Panc1 (cell line): ENCODE measurements at places on chromosomes 12 and 14.

- no peak for DNase-seq
Measured at GRCh38 chr12:50006280-50006679, 19.0 kb downstream of the RACGAP1 start.

GRCh38 chr14:51867741-51868140 lies 7.3 kb downstream of the GNG2 start:
- no peak for DNase-seq

DNA sequence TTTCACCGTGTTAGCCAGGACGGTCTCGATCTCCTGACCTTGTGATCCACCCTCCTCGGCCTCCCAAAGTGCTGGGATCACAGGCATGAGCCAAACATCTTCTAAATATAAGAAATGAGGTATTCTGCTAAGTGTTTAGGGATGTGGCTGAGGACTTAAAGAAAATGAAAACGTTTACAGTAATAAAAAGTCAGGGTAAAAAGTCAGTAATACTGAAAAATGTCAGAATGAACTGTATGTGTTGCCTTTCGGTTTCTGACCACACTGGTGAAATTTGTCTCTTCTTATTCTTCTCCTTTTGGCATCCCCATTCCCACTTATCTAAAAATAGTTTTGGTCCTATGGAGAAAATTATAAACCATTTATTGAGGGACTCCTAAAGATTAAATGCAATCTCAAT lies 20.5 kb downstream of the TMEM116 start:
- DNase-seq = no peak

DNA sequence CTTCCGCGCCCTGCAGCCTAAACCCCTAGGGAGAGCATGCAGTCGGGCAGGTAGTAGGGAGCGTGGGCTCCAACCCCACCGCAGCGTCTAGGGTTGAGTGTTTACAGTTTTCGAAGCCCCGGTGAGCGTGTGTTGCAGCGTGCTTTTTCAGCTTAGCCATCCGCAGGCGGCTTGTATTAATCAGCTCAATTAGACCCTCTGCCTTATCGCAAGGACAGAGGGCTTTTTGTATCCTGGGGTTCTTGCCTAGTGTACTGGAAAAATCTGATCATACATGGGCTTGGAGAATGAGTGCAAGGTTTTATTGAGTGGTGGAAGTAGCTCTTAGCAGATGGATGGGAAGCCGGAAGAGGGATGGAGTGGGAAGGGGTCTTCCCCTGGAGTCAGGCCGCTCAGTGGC lies 44.4 kb upstream of the GNG2 start:
- no peak for DNase-seq

GRCh38 chr14:80465546-80466220 lies 254.4 kb upstream of the DIO2 start:
- DNase-seq = no peak

DNA sequence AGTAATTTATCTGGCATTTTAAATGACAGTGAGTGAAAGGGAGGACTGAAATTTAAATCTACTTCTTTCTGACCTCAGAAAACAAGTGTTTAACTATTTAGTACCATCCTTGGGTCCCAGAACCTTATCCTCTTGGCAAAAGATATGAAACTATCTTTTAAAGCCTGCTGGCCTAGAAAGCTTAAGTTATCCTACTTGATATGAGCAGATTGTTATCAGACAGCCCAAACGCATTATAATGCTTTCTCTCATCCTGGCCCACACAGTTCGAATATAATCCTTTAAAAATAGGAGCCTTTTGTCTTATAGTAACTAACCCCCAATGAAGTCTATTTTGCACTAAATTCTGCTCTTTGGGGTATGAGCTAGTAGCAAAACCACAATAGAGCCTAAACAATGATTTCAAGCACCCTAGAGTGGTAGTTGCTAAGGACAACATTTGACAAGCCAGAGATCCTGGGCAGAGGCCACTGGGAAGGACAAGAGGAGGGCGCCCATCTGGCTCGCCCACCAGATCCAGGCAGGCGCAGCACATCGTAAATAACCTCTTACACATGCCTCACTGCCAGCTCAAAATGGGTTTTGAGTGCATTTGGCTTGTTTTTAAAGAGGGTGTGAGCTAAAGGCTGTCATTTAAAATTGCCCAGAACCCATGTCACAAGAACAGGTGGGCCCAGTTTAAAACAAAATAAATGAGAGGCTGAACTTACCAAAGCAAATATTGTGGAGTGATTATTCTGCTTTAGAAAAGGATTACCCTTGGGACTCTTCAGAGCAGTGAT lies 37.7 kb upstream of the CRY1 start:
- DNase-seq = no peak

- no peak for DNase-seq
Measured at GRCh38 chr14:91774140-91775096, 42.5 kb upstream of the CATSPERB start.

DNA sequence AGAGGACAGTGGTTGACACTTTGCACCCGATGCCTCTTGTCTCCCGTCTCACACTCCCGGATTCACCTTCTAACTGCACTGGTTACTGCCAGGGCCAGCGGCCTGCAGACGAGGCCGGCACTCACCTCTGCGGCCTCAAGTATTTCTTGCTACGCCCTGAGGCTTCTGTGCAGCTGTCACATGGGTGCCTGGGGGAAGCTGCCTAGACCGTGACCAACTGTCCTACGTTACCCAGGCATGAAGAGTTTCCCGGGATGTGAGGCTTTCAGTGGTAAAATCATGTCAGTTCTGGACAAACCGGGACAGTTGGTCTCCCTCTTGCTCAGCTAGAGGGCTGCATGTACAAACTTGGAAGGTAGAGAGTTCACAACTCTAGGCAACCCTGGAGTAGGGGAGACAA lies 274.5 kb downstream of the GLT1D1 start:
- DNase-seq = no peak

DNA sequence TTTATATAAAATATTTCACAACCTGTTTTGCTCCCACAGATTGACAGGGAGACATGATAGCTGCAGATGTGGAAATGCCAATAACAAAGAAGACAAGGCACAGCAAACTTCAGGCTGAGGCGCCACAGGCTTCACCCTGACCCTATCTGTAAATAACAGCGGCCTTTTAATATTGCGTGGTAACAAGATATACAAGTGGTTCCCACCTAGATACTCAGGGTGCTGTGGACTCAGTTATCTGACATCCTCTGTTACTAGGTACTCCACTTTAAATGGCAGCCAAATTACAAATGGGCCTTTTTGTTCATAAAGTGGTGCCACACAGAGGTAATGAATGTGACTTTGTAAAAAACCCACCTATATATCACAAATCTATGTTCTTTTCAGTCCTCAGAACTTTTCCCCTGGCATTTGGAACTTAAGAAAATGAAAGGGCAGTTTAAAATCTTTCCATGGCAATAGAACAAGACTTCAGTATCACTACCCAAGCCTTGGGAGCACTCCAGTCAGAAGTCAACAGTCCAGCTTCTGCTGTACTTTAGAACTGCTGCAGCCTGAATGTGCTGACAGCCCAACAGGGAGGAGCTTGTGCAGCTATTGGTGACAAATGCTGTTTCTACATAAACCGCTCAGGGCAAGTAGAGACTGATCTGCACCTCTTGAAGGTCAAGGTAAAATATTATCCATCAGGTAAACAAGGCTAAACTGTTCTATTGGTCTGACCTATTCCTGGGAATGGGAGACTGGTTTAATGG lies 86.2 kb upstream of the DCD start:
- no peak for DNase-seq

GRCh38 chr12:129696926-129697325 lies 206.9 kb downstream of the TMEM132D start:
- no peak for DNase-seq

GRCh38 chr14:20707622-20708021 lies 19.1 kb downstream of the ANG start:
- no peak for DNase-seq
